NCI-H2171 treated with DMSO at 0.1 percent for 48 hours (cell line): ENCODE measurements at places on chromosomes 16 and 17.

DNA sequence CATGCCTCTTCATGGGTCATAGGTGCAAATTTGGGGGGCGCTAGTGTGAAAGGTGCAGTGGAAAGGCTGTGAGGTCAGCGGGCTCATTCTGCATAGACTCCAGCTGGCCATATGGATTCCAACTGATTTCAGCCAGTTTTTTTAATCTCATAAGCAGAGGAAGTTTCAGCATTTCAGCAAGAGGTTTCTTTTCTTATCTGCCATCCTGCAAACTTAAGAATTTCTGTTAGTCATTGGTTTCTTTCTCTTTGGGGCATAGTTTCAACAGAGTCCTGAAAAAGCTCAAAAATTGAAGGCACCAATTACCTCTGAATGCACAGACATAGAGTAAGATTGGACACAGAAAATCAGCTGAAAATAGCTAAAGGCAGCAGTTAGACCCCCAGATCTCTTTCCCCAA is 16.2 kb upstream of the ALOX15 start:
- no peak for DNase-seq

GRCh38 chr16:30874244-30874820 is 19.5 kb downstream of the BCL7C start:
- DNase-seq, result no peak

DNA sequence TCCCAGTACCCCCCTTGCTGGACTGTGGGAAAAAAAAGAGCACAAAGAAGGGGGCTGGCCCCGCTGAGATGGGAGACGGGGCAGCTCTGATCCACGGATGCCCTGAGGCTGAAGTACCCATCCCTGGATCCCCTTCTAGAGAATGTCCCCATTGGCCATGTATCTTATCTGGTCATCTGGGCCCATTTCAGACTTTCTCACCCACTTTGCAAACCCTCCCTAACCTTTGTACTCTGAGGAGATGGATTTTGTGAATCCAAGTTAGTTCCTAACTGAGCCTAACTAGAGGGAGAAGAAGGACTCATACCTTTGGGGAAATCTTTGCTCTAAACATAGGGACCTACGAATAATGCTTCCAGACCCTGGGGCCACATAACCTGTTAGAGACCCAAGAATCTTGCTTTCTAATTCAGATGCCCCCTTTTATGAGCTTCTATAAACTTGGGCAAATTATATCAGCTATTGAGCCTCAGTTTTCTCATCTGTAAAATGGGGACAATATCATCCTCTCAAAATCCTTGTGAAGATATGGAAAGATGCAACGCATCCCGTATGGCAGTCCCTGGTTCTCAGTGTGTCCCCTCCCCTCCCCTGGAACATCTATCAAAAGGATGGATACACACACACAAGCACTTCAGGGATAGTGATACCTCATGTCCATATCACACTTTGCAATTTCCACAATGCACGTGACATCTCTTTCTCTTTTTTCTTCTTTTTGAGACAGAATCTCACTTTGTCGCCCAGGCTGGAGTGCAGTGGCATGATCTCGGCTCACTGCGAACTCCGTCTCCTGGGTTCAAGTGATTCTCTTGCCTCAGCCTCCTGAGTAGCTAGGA is 16.8 kb upstream of the FZD2 start:
- DNase-seq, result no peak

DNA sequence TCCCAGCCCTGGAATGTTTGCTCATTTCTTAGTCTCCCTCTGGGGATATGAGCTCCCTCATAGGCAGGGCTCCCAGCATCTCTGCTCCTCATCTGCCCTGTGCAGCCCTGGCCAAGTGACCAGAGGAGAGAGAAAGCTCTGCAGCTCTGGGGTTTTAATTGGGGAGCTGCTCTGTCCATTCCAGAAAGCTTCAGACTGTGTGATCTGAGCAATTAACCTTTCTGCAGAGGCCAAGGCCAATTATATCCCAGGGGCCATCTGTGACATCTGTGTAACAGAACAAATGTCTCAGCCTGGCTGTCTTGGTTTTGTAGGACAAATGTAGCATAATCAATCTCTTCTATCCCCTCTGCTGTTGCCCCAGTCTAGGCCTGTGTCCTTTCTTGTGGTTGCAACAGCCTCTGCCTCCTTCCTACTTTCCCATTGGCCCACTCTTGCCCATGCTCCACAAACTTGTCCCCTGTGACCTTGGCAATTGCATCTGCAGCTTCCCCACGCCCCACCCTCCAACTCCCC is 156.0 kb downstream of the GSG1L start:
- DNase-seq, result no peak

DNA sequence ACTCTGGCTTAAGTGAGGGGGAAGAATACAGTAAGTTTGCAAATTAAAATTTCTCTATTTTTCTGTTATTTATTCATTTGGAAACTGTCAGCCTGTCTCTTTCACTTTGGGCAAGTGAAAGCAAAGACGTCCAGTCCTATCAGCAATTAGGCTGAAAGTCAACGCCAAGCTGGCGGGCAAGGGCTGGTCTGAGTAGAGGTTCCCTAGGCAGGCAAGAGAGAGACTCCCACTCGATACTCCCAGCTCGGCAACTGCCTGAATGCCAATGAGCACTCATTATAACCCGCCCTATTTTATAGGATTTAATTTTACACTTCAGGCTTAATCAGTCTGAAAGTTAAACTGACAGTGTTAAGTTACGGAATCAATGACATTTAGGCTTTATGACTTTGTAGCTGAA is 14.3 kb upstream of the SLC38A8 start:
- no peak for DNase-seq

DNA sequence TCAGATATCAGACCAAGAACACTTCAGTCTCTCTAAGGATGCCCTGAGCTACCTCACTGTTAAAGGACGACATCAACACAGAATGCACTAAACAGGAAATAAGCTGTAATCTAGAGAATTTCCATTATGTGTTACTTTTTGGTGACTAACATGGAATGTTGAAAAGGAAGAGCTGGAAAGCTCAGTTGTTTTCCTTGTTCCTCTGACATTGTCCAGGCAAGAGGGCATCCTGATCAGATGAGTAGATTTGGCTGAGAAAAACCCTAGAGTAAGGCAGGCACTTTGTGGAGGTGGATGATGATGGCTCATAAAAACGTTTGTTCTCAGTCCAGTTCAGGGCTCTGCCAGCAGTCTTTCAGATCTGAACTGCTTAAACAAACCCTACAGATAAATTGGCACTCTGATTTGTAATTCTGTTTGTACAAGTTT is 34.0 kb downstream of the DGKE start:
- peak; percentile 2 for DNase-seq

- DNase-seq, result no peak
These were observed 17.3 kb upstream of the C16orf74 start for GRCh38 chr16:85768199-85768598.

DNA sequence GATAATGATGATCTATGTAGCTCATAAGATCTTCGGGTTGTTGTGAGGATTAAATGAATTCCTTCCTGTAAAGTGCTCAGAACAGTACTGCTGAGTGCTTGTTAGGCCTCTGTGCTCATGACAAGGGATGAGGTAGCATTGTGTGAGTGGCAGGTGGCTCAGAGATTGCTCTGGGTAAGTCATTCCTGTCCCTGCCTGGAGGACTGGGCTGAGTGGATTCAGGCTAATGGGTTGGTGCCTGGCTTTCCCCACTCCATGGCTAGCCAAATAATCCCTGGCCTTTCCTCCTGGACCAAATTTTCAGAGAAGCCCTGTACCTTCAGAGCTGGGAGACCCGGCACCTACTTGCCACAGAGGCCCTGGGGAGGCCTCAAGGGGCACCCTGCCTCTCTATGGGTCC is 1.3 kb upstream of the CCDC92B start:
- no peak for DNase-seq

DNA sequence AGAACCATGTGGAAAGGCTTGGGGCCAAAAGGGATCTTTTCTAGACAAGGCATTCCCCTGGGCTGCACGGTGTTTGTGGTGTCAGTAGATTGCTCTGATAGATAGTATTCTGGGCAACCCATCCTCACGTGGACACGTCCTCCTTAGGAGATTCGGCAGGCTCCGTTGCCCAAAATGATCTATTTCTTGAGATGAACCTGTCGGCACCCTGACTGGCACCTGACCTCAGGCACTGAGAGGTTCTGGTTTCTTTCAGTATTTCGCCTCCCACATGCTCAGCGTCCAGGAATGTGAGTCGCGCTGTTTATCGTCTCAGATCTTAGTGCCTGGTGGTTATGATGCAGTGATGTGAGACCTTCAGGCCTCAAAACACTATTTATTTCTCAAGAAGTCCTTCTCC is 89.7 kb downstream of the MARCHF10 start:
- no peak for DNase-seq

DNA sequence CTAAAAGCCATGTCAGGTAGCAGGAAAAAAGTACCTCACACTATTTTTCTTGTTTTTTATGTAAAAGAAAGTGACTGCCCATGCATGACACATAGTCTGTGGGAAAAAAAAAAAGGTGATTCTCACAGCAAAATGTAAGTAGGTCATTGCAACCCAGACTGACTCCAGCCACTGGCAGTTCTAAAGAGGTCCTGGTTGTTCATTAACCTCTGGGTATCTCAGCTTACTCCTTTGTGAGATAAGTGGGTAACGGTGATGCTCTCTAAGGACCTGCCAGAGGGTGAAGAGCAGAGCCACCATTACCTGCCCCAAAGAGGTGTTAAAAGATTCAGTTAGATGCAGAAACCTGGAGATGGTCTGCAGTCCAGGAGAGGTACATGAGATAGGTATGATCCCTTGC is 531.9 kb downstream of the GRIN2A start:
- no peak for DNase-seq

DNA sequence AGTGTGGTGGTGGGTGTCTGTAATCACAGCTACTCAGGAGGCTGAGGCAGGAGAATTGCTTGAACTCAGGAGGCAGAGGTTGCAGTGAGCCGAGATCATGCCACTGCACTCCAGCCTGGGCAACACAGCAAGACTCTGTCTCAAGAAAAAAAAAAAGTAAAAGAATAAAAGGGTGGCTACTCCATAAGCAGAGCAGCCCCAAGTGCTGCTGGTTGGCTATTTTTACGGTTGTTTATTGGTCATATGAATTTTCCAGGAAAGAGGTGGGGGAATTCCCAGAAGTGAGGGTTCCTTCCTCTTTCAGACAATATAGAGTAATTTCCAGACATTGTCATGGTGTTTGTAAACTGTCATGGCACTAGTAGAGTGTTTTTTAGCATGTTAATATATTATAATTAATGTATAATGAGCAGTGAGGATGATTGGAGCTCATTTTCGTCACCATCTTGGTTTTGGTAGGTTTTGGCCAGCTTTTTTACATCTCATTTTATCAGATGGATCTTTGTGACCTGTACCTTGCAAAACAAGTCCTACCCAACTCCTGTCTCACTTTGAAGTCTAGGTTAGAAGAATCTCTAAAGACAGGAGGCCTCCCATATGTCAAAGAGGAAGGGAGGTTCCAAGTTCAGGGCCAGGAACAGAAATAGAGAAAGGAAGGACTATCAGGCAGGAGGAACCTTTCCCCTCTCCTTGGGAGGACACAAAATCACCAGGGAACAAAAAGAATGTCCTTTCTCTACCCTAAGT is 39.1 kb downstream of the HOXB1 start:
- DNase-seq, result no peak
